ENCODE measurements at places on chromosomes 1 and 21.

- DNase-seq = no peak
Measured at GRCh38 chr1:201011616-201012015, 11.9 kb downstream of the KIF21B start.

DNA sequence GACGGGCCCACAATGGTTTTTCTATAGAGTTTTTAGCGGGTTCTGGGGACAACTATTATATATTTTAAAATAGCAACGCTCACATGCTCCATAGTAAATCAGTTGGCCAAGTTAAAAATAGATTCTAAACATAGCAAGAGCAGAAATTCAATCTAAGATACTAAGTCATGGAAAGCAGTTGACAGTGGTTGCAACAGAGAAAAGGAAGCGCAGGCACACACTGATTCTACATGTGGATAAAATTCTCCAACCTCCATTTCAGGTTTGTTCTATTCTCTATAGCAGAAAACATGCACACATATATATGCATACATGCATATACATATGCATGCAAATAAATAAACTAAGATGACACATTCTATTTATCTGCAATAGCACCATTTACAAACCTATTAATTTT is 89.6 kb upstream of the HNRNPU start:
- DNase-seq = no peak

- DNase-seq = no peak
Measured at GRCh38 chr1:38728585-38728908, 131.0 kb downstream of the RRAGC start.

- DNase-seq = no peak
Measured at GRCh38 chr1:96096613-96097321, 624.8 kb upstream of the PTBP2 start.

DNA sequence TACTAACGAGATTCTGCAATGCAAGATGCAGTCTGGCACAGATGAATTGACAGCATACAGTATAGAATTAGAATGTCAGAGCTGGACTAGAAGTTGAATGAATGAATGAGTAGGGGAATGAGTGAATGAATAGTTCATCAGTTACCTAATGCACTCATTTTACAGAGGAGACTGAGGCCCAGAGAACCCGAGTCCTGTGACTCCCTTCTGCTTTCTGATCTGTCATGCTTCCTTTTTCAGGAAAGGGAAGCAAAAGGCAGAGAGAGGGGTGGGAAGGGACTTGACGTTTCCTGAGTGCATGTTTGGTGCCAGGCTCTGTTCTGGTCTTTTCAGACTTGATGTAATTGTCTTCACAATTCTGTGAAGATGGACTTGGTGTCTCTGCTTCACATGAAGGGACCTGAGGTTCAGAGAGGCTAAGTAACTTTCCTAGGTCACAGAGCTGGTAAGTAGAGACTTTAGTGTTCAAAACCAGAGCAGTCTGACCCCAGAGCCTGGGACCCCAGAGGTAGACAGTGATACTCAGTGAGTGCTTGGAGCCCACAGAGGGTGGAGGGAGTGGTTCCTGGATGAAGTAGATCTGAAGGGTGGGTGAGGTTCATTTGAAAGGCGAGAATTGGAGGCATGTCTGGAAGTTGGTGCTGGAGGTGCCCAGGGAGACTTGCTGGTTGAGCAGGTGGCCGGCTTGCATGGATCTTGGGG is 8.0 kb upstream of the MEX3A start:
- DNase-seq = no peak

GRCh38 chr1:116075575-116075974 is 35.6 kb upstream of the MAB21L3 start:
- DNase-seq = no peak

GRCh38 chr1:183628537-183628936 is 7.0 kb downstream of the ARPC5 start:
- no peak for DNase-seq

GRCh38 chr21:32508558-32508957 is 76.8 kb downstream of the TCP10L start:
- no peak for DNase-seq

DNA sequence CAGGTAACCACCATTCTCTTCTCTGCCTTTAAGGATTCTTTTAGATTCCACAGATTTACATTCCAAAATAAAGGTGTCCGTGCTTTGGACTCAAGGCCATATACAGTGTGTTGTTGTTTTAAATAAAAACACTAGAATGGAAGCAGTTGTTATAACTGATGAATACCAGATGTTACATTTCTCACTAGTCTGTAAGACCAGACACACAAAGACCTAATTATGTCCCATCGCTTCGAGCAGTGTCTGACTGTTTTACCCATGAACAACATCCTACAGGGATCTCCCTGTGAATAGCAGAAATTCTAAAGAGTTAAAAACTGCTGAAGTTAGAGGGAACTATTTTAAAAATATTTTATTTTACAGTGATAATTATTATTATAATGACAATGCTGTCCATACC is 574.7 kb upstream of the ZP4 start:
- no peak for DNase-seq

- no peak for DNase-seq
Measured at GRCh38 chr1:227299241-227299627, 19.1 kb downstream of the CDC42BPA start.

GRCh38 chr1:172917972-172918371 is 132.8 kb downstream of the TNFSF18 start:
- no peak for DNase-seq

- DNase-seq = no peak
Measured at GRCh38 chr1:25503551-25504426, 39.6 kb upstream of the LDLRAP1 start.

- no peak for DNase-seq
Measured at GRCh38 chr1:212944229-212944901, 6.0 kb upstream of the VASH2 start.

DNA sequence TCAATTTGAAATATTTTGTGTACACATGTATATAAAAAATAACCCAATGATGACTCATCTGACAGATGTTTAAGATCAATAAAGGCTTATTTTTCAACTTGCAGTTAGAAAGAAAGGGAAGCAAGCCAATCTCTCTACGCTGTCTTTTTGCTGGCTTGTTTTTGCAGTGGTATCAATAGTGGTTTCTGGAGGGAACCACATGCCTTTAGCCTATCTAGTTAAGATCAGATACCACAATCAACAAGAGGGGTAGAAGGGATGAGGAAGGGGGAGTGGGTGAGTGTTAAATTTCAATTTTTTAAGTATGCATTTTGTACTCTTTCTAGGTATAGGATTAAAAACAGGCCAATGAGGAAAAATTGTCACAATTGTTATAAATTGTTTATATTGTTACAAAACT is 276.2 kb downstream of the KCNH1 start:
- no peak for DNase-seq

DNA sequence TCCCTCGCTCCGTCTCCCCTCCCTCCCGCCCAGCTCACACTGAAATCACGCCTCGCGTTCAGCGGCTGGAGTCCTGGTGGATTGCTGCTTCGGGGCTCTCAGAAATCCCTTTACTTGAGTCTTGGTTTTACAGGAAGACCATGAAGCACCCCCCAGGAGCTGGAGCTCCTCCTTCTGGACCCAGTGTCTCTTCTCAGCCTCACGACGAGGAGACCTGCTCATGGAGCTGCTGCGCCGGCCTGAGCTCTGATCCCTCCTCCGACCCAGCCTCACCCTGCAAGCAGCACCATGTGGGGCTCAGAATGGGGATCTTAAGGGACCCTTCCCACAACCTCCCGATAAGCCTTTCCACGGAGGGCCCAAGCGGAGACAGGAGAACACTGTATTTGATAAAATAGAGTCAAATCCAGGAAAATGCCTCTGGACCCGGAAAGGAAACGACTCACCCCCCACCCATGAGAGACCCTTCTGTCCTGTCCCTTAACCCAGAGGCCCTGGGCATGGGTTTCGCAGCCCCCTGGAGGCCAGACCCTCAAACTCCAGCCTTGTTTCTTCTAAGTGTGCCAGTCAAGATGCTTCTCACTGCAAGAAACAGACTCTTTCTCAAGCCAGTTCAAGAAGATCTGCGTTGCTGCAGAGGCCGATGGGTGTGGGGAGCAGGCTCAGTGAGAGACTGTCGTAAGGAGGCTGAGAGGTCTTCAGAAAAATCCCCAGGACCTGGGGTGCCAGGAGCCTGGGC is 26.1 kb downstream of the PDE9A start:
- DNase-seq = no peak

DNA sequence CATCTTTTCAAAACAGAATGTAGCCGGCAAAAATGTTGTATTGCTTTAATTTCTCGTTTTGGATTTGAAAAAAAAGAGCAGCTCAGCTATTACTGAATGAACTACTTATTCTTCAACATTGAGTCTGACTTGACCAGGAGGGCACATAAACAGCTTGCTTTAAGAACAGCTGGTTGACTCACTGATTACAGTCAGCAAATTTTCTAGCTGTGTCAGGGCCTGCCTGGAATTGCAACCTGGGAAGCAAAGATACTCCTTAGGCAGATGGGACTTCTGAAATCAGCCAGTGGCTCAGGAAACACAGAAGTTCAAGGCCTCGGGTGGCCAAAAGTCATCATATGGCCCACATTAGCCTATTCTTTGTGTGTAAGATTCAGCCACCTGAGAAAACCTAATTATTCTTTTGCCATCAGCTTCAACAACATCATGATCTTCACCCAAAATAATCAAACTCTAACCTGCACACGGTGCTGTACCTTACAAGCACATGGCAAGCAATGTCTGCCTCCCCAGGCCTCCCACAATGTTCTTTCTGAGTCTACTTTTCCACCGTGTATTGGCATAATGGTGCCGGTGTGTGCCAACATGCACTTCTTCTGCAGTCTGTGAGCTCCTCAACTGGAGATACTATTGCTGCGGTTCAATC is 307.2 kb downstream of the HHIPL2 start:
- no peak for DNase-seq

- no peak for DNase-seq
Measured at GRCh38 chr1:228811712-228812305, 76.5 kb downstream of the RHOU start.

DNA sequence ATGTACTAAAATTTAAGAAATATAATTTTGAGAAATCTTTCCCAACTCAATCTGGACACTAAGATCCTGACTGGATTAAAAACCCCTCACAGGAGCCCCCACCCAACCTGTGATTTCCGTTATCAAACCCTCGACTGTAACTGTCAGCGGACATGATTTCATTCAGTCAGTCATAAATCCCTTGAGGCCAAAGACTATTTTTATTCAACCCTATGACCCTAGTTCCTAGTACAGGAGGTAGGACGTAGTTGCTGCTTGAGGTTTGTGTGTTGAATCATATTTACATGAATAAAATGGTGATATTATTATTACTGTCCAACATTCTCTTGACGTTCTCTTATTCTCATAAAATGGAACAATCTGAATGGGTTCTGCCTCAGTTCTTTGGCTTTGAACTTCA is 73.1 kb upstream of the DYNLT5 start:
- no peak for DNase-seq

DNA sequence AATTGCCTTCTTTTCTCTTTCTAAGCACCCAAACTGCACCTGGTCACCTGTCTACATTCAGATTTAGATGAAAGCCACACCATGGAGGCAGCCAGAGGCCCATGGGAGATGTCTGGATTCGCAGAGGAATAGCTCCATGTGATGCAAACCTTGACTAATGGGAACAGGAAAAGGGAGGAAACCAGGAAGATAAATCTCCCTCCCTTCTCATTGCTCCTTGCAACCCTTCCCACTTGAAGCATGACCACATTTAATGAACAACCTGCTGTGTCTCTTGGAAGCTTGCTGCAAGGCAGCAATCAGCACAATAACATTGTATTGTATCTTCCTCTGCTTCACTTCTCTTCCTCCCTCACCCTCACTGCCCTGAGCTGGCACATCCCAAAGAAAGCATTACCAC is 42.6 kb upstream of the KLF17 start:
- no peak for DNase-seq

DNA sequence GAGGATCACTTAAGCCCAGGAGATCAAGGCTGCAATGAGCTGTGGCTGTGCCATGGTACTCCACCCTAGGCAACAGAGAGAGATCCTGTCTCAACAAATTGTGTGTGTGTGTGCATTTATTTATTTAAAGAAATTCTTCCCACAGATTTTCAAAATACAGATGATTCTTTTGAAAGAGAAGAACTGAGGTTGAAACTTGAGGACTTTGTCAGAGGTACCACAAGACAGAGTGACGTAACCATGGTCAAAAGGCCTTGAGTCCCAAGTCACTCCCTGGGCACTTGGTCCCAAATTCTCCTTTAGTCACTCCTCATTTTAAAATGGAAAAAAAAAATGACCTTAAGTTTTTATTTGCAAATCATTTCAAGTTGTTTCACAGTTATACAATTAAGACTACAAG is 57.4 kb downstream of the TIAM1 start:
- DNase-seq = no peak

DNA sequence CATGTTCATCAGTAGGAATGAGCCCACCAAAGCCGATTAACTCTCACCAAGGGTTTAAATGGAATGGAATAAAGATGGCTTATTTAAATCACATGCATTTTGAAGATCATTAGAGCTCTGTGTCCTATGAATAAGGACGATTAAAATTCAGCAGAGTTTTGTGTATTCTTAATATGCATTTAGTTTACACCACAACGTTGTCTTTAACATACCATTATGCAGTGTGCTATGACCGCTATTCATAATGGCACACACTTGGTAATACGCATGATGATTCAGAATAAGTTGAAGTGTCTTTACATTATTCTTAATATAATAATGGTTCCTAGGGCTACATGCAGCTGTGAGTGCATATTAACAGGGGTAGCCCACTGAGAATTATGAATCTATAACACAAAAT is 190.7 kb downstream of the PTBP2 start:
- DNase-seq = no peak

- no peak for DNase-seq
Measured at GRCh38 chr1:180482425-180483275, 19.7 kb downstream of the ACBD6 start.

GRCh38 chr1:49408346-49408745 is 615.4 kb downstream of the AGBL4 start:
- DNase-seq = no peak

- no peak for DNase-seq
Measured at GRCh38 chr1:248808876-248809275, 16.8 kb downstream of the SH3BP5L start.

DNA sequence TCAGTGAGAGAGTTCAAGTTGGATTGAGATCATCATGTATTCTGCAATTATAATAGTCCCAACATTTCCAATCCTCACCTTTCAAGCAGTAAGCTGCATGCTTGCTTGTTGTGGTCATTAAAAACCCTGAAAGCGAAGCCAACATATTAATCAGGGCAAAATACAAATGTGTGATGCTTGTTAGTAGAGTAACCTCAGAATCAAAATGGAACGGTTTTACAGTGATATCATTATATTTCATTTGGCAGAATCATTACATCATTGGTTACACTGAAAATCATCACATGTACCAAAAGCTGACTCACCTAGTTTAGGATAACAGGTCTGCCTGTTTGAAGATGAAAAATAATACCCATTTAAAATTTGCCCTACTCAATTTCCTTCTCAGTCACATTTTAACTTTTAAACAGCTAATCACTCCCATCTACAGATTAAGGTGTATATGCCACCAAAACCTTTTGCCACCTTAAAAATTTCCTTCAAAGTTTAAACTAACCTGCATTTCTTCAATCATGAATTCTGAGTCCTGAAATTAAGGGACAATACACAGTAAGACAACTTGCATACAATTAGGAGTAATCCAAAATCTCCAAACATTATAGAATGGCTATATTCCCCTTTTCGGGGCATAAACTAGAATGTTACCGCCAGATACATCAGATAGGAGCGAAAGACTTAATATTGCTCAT is 3.5 kb downstream of the GAS5 start:
- no peak for DNase-seq

GRCh38 chr1:92900539-92900938 is 60.7 kb downstream of the DIPK1A start:
- no peak for DNase-seq
